Peyer's patch (tissue), 4 donors: ENCODE measurements at places on chromosomes 2 and 18. TPM values are rescaled to one million over a fixed set of nuclear protein-coding genes. Genes with fewer than 3 reads are reported as not detected.

IL36A gene
- total RNA-seq, result not detected

- no peak for DNase-seq
Measured at GRCh38 chr2:85604568-85605339, 2.3 kb upstream of the TMEM150A start.

- DNase-seq, result no peak
Measured at GRCh38 chr18:1581581-1581980, 676.9 kb downstream of the ADCYAP1 start.

GRCh38 chr18:1488957-1489356, 584.3 kb downstream of the ADCYAP1 start:
- DNase-seq, result no peak

GRCh38 chr2:19209575-19210341, 148.7 kb downstream of the OSR1 start:
- DNase-seq, result no peak

DNA sequence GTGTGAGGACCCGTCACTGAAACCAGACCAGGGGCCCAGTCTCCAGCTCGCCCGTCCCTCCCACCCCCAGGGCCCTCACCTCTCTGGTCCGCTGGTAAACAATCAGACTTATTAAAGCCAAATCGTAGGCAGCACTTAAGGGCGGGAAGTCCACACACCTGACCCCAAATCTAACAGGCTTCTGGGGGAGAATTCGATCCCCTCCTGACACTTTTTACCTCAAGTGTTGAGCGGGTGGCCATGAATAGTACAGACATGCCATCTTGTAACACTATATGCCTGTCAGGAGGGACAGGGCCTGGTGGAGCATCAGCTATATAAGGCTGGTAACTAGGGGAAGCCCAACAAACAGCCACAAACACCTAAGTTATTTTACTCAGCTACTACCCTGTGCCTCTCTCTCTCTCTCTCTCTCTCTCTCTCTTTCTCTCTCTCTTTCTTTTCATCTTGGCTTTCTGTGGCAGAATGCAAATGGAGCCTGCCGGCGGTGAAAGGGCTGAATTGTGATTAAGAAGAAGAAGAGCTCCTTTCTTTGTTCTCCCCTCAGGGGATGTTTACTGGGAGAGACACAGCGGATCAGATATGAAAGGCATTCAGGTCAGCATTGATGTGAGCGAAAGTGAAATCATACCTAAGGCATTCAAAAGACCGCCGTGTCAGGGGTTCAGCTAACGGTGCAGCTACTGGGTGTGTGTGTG, 9.5 kb downstream of the ZEB2 start:
- DNase-seq, result peak; percentile 46
